ENCODE measurements at places on chromosomes 16 and 17.

- no peak for DNase-seq
These were observed 4.3 kb upstream of the ZNF750 start for GRCh38 chr17:82843904-82844680.

- no peak for DNase-seq
These were observed 25.8 kb downstream of the PHB1 start for GRCh38 chr17:49388692-49389513.

DNA sequence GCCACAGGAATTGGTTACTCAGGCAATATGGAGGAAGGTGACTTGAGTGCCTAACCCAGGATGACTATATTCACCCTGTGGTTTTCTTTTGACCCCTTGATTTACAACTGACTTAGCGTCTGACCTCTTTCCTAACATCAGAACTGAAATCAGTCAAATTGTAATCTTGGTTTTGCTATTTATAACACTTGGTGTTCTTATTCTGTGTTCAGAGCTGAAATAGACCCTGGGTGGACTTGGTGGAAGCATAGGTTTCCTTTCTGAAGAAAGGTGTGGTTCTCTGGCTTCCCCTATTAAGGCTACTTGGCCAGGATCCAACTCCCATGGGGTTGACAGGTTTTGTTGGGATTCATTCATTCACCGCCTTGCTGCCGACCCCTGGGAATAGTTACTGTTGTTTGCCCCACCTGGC lies 80.8 kb downstream of the CLEC16A start:
- DNase-seq = no peak

GRCh38 chr17:63040816-63041215 lies 74.8 kb downstream of the TANC2 start:
- no peak for DNase-seq

DNA sequence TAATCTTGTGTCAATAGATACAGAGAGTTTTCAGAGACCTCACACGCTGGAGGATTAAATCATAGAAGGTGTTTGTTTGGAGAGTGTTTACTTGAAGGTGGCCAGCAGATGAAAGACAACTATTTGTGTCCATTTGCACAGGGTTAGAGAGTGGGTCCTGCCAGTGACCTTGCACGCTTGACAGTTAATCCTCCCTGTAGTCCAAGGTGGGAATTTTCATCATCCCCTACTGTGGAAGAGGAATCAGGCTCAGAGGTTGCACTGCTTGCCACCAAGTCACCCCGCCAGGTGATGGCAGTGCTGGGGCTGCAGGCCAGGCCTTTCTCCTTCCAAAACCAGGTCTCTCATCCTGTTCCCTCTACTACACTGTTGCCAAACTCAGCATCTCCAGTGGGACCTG lies 12.3 kb downstream of the CDH1 start:
- no peak for DNase-seq

- no peak for DNase-seq
These were observed 18.6 kb downstream of the GRIN2C start for GRCh38 chr17:74840989-74841666.

- no peak for DNase-seq
These were observed 134.4 kb downstream of the SNX11 start for GRCh38 chr17:48241770-48242497.
